Psoas muscle (tissue), 8 donors: ENCODE measurements at places on chromosomes 2 and 18. TPM values are rescaled to one million over a fixed set of nuclear protein-coding genes. Genes with fewer than 3 reads are reported as not detected.

ENOSF1 gene
- total RNA-seq: 10.4 TPM

SLC40A1 gene
- total RNA-seq: 27.8 TPM

LIPT1 gene
- total RNA-seq: 8.4 TPM

DNA sequence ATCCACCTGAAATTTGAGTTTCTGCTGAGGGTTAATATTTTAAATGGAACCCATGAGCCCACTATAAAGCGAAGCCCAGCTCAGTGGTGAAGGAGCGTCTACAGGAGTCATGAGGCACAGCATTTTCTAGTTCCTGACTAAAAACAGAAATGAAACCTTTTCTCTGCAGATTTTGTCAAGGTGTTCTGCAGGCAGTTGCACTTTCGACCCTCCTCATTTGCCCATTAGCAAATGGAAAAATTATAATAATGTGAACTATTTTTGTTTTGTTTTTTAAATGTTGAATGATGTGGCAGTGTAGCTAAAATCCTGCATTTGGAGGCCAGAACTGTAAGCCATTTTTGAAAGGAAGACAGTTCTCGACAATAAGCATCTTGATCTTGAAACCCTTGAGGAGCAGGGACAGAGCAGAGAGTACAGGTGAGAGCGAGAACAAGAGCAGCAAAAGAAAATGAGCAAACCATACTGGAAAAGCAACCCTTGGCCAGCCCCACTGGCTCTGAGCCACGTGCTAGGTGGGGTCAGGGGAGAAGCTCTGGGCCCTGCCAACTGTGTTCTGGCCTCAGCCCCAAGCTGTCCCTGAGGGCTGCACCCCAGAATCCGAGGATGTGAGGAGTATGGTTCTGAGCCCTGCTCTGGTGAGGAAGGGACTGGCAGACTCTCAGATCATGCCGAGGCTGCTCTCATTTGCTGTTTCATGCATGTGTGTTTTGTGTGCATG lies 26.4 kb upstream of the COPS8 start:
- DNase-seq: no peak

- DNase-seq: no peak
Observed at GRCh38 chr2:207762146-207762545, 7.6 kb downstream of the FZD5 start.
